Urothelium cell line (cell line): ENCODE measurements at places on chromosomes 5 and 9.

GRCh38 chr5:109996246-109996645 lies 306.5 kb downstream of the MAN2A1 start:
- no peak for DNase-seq

DNA sequence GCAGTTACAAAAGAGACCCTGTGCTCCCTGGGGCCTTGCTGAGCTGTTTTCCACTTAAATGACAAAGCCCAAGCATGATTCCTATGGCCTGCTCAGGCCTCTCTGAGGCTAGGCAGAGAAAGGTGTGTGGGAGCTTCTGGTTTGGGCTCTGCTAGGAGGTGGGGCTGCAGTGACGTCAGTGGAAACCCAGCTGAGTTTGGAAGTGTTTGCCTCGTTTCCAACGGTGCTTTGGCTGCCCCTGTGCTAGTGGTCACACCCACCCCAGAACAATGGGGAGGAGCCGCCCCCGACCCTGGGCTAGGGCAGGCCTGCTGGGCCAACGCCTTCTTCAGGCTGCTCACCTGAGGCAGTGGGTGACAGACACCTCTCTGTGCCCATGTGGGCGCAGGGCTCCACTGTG lies 10.4 kb downstream of the ANGPTL2 start:
- DNase-seq = no peak

GRCh38 chr5:134070725-134071613 lies 43.5 kb upstream of the TCF7 start:
- DNase-seq = no peak

GRCh38 chr9:21584890-21585289 lies 102.8 kb upstream of the IFNE start:
- DNase-seq = no peak

- no peak for DNase-seq
Measured at GRCh38 chr9:130604295-130604694, 24.9 kb downstream of the FUBP3 start.

DNA sequence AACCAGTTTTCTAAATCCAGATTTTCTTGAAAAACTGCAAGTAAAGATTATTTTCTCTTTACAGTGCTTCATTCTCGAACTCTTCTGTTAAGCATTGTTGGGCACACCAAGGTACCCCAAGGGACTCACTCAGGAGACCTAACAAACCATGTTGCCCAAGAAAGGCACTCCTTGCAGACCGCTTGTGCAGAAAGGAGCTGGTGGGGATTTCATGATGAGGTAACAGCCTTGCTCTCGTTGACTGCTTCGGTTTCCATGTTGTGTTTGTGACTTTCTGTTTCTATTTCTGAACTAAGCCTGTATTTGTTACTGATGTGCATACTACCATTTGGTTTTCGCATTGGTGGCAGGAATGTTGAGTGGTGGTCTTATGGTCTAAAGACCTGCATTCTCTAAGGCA lies 266.6 kb upstream of the DAP start:
- no peak for DNase-seq

GRCh38 chr5:139100825-139101224 lies 97.3 kb downstream of the SIL1 start:
- DNase-seq = peak; percentile 24

GRCh38 chr9:114313186-114313585 lies 9.7 kb upstream of the ORM1 start:
- DNase-seq = no peak

DNA sequence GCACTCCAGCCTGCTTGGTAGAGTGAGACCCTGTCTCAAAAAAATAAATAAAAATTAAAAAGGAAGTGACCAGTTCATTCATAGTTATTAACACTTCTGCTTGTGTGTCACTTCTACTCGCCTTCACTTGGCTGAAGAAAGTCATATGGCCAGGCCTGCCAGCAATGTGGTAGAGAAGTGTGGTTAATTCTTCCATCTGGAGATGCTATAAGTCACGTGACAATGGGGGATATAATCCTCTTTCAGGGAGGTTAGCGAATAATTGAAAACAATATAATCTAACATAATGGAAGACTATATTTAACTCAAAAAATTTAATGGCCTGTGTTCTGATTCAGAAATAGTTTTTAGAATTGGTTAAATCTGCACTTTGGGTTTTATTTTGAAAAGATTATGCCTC lies 305.6 kb downstream of the DOCK8 start:
- no peak for DNase-seq

DNA sequence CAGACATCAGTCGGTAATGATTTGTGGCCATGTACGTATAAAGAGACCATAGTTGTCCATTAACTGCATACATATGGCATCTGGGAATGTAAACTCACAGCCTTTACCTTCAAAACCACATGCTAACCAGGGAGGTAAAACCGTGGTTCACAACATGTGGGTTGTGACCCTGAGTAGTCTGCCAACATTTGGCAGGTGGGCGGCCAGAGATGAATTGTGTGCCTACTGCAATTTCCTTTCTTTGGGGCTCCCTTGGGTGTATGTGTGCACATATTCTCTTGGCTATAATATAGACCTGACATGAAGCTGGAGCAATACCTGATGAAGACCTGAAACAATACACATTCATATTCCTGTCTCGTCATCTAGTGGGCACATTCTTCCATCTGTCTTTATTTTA lies 396.0 kb downstream of the MLLT3 start:
- DNase-seq = no peak

DNA sequence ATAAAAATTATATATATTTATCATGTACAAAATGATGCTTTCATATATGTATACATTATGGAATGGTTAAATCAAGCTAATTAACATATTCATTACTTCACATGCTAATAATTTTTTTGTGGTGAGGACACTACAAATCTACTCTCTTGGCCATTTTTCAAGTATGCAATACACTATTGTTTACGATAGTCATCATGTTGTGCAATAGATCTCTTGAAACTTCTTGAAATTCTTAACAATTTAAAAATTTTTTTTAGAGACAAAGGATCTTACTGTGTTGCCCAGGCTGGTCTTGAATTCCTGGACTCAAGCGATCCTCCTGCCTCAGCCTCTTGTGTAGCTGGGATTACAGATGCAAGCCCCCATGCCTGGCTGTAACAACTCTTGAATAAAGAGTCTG lies 45.2 kb upstream of the SHOC1 start:
- no peak for DNase-seq

DNA sequence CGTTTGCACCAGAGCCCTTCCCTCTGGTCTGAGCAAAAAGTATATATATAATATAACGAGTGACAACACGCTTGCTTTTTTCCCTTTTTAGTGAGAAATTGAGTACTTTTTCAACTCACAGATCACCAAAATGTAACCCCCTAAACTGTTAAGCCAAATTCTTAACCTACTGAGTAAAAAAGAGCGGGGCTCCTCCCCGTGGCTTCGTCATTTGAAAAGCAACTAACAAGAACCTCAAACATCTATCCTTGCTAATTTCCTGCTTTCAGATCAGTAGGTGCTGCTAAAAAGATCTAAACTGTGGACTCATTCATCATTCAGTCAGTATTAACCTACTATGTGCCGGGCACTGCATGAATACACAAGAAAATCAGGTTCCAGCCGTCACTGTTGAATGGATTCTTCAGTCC lies 1.0 kb upstream of the PTBP3 start:
- DNase-seq = no peak

DNA sequence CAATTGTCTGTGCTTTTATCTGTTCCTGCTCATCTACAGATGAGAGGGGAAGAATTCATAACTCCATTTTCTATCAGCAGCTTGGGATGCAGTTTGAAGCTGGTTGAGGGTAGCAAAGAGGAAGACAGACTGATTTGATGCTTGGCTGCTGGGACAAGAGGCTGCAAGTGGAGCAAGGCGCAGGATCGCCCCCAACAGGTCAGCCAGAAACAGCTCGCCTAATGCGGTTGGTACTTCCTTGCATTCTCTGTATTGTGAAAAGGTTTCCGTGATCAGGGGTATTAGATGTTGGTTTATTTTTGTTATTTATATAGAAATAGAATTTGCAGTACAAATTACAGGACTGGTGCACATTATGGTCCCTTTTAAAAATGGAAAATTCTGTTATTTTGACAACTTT lies 40.6 kb downstream of the ZNF883 start:
- DNase-seq = peak; percentile 6

DNA sequence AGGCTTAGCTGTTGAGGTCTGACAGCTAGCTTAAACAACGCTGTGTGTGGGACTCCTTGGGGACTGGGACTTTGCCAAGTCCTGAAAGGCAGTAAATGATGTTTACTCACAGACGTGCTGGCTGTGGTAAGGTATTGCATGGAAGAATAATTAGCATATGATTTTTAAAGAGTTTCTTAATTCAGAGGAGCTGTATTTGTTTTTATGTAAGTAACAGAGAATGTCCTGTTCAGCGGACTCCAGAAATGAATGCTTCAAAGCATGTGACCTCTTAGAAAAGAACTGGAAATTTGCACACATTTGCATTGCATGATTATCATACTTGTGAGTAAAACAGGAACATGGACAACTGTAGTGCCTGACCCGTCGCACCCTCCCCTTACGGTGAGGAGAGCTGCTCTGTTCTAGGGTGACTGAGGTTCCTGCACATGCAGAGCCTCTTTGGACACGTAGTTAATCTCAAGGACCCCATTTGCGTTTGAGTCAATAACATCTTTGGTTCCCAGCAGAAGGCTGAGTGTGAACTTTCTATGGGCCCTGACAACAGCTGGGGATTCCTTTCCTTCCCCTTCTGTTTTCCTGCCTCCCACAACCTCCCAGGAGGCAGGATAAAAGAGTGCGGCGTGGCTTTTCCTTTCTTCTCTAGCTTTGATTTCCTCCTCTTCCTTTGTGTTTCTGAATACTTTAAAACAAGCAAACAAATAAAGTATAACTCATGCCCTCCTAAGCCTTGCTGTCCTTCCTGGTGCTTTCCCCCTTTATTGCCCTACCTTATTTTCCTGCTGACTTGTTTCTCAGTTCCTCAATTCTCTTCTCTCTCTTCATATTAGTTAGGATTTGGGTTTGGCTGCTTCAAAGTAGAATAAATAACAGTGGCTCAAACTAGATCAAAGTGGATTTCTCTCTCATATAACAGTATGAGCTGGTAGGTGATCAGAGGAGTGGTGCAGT lies 157.2 kb upstream of the CD180 start:
- DNase-seq = no peak

- no peak for DNase-seq
Measured at GRCh38 chr9:89798547-89799120, 193.8 kb downstream of the GADD45G start.

DNA sequence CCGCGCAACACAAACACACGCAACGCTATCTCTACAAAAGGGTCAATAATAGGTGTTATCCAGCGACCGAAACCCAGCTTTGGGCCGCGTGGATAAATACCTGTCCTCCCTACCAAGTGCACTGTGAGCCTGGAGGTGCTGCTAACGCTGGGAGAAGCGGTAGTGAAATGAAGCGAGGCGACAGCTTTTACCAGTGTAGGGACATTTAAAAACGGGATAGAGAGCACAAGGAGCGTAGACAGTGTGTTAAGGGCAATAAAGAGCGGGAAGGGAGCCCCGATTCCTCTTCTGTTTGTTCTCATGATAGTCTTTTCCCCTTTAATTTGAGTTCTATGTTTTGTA lies 421 bp upstream of the DEPDC1B start:
- DNase-seq = no peak

DNA sequence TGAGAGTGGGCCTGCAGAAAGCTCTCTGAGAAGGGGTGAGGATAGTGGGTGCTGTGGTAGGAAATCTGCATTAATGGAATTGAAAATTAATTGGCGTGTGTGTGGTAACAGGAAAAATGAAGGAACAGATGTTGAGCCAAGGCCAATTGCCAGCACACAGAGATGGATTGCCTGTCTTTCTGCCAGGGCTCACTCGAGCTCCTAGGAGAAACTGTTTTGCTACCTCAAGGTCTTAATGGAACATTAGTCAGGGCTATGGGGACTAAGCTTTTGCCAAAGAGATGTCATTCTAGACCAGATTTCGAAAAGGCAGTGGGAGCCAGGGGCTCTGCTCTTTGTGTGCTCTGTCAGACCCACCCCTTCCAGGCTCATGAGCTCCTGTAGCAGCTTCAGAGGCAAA lies 124.0 kb upstream of the EFNA5 start:
- no peak for DNase-seq

DNA sequence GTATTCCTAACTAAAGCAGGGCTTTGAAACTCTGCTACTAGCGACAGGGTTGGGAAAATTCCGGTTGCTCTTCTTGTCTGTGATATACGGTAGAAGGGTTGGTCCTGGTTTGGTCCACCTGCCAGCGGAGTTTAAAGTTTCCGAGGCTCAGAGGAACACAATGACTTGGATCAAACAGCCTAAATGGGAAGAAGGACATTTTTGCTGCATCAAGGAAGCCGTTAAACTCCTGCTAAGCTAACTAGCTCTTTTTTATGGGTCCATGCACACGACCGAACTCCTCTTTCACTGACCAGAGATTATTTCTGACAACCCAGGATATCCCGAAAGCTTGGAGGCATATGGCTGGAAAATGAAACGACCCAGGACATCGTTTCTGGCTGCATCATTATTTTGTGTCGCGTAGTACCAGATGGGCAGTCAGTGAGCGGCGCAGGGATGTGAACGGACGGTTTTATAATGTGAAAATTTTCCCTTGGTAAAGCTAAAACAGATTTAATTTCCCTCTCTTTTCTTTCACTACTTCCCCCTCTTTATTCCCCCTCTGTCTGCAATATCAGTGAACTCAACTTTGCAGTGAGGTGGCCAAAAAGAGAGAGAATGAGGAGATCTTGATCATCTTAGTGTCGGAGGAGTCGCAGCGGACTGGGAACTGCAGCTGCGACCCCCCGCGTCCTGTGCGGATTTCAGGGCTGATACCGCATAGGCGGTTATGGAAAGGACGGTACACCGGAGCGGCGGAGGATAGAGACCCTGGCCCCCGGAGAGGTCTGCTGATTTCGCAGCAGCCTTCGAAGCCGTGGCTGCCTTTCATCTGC lies at the start of gene LURAP1L:
Gene LURAP1L (plus strand): TSS at position 160 of the 818 bp plus-strand sequence. CDS start 696 bp downstream, outside the sequence.
- peak; percentile 39 for DNase-seq

DNA sequence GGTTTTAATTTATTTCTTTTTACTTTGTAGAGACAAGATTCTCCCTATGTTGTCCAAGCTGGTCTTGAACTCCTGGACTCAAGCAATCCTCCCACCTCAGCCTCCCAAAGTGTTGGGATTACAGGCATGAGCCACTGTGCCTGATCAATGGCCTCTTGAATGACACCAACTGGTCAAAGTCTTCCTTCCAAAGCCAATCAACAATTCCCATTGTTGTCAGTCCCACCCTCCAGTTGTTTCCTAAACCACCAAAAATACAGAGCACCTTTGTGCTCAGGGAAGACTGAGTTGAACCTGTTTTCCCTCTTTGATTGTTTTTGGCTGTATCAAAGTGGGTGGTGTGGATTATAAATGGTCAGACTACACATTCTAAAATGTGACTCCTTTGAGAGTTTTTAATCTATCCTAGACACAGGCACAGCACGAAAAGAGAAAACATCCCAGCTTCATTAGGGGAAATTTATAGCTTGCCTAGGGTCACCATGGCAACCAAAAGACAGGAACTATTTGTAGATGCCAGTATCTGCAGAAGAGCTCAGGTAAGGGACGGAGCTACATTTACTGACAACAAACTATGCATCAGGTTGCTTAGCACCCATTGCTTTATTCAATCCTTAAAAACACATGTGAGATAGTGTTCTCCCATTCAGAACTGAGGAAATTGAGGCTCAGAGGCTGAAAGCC lies 27.6 kb upstream of the ATP6V1G1 start:
- DNase-seq = no peak

GRCh38 chr9:1100945-1101344 lies 50.8 kb downstream of the DMRT2 start:
- DNase-seq = peak; percentile 46
